ENCODE measurements at places on chromosomes 7 and 10.
A peak's percentile ranks its signal among the peaks of the same experiment; 100 is the strongest.

DNA sequence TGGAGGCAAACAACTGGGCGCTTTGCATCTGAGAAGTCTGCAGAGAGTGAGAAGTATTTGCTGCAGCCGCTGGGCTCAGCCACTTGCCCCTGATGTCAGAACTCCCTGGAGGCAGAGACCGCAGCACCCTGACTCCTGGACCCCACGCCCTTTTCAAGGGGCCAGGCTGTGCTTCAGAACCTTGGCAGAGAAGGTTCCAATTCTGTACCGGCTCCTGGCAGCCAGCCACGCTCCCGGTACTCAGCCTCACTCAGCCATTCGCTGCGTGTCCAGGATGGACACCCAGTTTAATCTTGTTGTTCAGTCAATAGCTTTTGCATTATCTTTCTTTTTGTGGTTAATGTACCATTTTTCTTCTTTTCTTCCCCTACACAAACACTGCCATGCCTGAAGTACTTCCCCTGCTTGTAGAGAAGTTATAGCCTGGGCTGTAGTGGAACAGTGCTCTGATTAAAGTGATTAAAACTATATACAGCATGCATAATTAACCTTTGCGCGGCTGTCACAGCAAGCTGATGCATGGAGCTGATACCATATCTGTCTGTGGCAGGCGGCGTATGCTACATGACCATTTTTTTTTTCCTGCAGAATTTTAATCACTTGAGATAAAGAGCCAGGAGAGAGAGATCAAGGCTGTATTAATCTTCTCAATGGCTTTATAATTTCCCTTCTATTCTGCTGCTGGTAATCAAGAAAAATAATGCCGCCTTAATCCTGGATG lies 578.5 kb downstream of the SDK1 start:
- DNase-seq, result no peak

GRCh38 chr7:149289856-149290255 lies 27.9 kb downstream of the ZNF783 start:
- no peak for DNase-seq

DNA sequence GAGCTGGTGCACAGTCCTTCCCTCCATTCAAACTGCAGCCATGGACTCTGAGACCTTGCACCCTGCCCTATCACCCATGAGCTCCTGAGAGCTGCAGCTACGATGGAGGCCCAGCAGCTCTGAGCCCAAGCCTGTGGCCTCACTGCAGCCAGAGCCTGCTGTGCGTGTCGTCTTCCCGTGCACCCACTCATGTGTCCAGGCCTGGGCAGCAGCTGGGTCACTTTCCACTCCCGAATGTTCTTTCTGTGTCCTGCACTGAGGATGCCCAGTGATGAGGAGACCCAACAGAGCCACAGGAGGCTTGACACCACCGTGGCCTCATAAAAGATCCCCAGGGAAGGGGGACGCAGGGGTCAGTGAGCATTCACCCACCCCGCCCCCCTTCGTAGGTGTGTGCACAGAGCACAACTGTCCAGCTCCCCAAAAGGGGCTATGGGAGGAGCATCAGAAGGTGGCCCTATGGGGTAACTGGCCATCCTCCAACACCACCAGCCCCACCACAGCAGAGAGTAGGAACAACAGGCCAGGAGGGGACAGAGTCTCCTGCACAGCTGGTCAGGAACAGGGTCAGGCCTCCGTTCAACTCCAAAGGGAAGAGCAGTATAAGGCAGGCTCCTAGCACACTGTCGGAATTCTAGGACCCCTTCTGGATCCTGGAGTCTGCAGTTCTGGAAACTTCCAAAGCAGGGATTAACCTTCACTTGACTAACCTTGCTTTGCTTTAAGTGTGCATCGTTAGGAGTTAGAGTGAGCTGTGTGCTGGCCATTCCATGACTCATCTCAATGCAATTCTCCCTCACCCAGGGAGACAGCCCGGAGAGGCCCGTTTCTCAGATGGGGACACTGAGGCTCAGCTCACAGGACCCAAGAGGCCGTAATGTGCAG lies 52.6 kb downstream of the RASGEF1A start:
- no peak for DNase-seq

DNA sequence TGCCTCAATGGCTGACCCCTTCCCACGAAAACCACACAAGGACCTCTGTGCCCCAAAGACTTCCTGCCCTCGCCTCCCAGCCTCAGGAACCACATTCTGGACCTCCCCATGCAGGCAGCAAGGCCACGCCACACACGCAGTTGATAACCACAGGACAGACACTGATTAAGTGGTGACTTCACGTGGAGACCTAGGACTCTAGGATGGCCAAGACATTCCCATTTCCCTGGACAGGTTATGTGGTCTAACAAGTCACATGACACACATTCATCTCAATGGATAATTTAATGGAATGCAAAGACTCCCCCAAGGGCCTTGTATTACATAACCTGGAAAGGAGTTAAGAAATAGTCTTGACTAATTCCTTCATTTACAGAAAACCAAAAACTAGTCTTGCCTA lies 110.2 kb downstream of the LARP4B start:
- DNase-seq, result no peak

DNA sequence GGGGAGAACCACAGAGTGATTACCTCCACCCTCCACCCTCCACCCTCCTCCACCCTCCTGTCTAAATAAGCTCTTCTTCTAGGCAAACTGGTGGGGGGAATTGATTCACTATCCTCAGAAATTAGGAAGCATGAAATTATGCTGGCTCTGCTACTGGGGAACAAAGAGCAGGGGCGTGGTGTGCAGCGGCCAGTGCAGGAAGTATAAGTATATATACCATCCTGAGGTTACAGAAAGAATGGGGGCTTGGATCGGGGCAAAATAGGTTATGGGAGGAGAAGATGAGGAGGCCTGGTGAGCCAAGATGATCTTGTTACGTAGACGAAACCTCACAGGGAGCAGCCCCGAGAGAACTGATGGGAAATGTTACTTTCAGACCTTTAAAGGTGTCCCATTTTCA lies 49.1 kb downstream of the SYPL1 start:
- DNase-seq, result no peak

DNA sequence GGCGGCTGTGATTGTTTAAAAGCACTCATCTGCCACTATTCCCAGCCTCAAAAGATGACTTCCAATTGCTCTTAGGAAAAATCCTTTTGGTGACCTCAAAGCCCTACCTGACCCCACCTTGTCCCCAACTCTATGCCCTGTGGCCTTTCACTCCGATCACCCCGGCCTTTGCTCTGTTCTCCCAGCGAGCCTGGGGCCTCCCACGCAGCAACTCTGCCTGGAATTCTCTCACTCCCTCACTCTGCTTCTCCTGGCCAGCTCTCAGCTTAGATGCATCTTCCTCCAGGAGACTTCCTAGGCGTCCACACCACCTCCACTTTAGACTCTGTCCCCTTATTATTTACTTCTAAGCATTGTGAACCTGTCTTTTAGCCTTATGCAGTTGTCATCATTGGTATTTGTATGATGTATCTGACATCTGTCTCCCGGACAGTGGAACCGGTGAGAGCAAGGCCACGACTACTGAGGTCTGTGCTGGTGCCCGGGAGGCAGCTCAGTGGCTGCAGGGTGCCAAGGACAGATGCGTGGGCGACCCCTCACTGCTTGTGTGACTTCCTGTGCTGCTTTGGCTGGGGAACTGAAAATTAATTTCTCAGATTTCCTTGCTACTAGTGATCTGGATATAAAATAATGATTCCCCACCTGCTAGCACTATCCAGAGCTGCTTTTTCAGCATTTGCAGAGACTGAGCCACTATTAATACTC lies 63.0 kb downstream of the PIP4K2A start:
- DNase-seq, result no peak

DNA sequence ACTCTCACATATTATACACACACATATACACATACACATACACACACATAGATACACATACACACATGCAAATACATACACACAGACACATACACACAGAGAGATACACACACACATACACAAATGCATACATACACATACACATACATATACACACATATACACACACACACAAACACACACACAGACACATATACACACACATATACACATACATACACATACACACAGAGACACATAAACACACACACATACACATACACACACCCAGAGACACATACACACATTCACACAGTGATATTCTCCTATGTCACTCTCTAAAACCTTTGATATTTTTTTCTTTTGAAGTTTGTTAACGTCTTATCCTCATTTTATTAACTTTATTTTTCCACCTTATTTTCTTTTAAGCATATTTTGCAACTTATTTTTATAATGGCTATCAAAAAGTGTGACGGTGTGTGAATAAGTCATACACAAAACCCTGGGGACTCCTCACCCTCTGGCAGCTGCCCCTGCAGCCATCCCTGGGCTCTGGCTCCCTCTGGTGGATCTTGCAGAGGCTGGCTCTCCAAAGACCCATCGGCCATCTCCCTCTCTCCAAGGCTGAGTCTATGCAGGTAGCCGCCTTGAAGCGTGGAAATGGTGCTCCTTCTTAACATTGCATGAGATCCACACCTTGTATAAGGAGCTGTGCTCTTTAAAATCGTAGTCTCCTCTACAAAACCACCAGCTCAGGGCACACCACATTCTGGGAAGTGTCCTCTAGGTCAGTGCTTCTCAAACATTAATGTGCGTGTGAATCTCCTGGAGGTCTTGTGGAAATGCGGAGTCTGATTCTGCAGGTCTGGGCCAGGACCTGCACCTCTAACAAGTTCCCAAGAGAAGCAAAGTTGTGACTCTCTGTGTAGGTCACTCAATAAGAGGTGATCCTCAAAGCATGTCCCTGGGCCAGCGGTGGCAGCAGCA lies 4.1 kb upstream of the C10orf120 start:
- peak; percentile 12 for DNase-seq

DNA sequence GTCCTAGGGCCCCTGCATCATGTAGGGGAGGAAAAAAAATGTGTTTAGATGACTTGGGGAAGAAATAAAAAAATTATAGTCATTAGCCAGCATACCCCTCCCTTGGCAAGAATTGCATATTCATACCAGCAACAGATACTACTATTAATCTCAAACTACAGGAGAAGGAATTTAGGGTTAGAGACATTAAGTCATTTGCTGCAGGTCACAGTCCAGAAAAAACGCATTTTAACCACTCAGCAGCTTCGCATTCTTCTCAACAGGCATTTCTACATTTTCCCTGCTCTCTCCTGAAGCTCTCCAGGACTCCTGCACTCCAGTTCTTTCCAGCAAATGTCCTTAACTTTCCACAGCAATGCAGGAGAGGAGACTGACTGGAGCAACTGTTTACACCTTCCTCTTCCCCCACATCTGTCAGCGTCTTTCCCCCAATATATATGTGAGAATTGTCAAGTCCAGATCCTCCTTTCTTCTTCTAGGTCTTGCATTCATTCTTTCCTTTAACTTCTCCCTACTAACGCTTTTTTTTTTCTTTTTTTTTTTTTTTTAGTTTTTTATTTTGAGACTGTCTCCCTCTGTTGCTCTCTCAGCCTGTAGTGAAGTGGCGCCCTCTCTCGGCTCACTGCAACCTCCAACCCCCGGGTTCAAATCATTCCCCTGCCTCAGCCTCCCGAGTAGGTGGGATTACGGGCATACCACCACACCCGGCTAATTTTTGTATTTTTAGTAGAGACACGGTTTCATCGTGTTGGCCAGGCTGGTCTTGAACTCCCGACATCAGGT lies 35.6 kb downstream of the PRPS1L1 start:
- DNase-seq, result no peak

DNA sequence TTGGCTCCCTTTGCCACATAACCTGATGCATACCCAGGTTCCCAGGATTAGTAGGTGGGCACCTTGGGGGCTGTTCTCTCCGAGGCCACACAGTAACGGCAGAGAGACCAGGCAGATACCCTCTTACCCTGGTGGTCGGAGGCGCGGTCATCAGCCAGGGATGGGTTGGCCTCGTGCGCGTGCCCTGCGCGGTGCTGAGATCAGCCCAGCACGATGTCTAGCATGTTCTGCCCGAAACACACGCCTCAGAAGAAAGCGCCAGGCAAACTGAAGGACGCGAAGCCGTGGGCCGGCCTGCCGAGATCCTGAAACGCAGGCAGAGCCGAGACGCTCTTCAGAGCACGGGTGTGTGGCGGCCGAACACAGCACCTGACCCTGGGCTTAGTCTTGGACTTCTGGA lies 34.7 kb upstream of the CFAP46 start:
- no peak for DNase-seq

DNA sequence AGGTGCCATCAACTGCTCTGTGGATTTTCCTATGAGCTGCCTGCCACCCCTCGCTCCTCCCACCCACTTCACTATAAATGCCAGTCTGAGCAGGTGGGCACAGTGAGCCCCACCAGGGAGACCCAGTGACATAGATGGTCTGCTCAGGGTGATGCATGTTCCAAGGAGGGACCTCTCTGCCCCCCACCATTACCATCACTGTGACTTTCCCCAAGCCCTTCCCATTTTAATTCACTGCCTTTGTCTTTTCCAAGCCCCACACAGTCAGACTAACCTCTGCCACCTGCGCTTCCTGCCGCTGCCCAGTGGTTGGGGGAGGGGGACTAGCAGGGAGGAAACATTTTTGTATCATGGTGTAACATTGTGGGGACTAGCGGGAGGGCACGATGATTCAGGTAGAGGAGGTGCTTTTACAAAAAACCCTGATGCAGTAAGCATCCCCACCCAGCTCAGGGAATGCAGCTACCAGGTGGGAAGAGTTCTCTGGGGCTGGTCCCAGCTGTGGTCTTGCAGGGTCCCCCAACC lies 24.6 kb downstream of the PRSS2 start:
- peak; percentile 57 for DNase-seq

DNA sequence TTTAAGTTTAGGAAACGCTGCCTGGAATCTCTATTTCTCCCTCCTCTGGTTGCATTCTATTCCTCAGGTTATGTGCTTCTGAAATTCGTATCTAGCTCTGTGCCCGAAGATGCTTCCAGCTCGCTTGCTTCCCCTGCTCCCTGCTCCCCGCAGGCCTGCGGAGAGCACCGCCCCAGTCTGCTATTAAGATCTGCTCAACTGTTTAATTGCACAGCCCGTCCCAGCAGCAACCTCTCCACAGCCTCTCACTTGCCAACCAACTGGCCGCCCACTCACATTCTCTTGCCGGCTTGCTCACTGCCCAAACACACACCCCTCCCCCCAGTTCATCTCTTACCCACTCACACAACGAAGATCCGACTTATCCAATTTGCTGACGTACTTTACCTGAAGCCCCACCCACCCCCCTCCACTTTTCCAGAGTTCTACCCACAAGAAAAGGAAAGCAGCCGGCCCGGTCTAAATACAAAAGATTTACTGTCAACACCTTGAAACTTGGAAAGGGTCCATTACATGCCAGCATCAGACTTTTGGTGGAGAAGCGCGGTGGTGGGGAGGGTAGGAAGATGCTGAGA lies 167.3 kb upstream of the KLF14 start:
- DNase-seq, result no peak

DNA sequence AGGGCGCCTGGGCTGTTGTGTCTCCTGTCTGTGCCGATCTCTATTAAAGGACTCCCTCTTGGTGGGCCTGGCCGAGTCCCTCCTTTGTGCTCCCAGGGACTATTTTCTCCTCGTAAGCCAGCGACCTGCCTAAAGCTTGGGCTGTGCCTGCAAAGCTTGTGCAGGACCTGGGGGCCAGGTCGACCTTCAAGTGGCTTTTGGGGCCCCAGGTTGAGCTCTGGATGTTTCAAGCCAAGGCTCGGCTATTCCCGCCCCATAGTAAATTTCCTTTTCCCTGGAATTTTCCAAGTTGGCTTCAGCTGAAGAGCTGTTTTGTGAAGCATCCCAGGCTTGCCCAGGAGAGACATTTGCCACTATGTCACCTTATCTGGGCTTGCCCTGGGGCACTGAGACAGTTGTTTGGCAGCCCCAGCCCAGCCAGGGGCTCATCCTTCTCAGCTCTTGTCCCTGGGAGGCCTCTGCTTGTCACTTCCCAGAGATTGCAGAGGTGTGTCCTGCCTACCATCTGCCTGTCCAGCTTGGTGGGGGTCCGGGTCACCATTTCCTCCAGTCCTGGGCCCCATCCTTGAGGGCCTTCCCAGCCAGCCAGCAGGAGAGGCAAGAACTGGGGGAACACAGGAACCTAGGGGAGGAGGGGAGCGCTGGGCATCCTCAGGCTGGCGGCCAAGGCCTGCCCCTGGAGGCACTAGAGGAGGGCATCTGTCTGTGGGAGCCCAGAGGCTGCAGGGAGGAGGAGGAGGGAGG lies 20.2 kb downstream of the ZMIZ2 start:
- no peak for DNase-seq

Measured in activated CD4-positive, alpha-beta T cell treated with anti-CD3 and anti-CD28 coated beads for 1 hour (primary cell).